ENCODE measurements at places on chromosomes 4 and X.

DNA sequence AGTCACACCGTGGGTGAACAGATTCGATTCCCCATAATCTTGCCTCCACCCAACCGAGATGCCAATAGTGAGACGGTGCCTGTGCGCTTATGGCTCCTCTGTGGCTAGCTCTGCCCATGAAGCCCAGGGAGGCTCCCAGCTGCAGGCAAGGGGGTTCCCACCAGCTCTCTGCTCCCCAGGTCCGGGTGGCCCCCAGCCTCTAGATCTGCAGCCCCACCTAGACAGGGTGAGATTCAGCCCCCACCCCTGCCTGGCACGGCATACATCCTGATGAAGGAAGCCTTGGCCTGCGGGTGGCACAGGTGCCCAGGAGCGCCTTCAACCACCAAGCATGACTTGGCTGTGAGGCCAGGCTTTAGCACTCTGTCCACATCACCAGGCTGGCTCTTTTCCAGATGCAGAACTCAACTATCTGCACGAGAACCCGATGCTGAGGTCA lies 40.6 kb downstream of the WDR1 start:
- H3K4me1 ChIP-seq = peaks cover 9% of the 10 kb centered on the region
- peaks cover 12% of the 10 kb centered on the region for H3K36me3 ChIP-seq
- no peaks in the 10 kb centered on the region for H3K27me3 ChIP-seq
- H3K4me3 ChIP-seq = no peak overlapping the region
- H3K27ac ChIP-seq = peak overlapping the region; percentile 43
- DNase-seq = no peak

DNA sequence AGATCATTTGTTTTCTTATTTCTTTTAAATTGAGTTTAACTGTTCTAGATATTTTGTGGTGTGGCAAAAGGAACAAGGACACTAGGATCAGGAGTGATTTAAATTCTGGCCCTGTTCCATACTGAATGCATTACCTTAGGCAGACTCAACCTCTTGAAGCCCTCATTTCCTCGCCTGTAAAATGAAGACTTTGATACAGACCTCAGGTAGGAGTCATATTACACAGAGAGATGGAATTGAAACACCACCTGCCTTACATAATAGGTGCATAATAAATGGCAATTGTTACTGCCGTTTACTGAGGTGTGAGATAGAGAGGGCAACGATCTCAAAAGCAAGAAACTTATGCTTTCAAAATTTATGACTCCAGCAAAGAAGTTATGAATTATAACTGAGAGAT lies 28.2 kb upstream of the RASSF6 start:
- H3K4me1 ChIP-seq = no peaks in the 10 kb centered on the region
- H3K27ac ChIP-seq = no peak overlapping the region
- H3K36me3 ChIP-seq = no peaks in the 10 kb centered on the region
- DNase-seq = no peak
- H3K27me3 ChIP-seq = peaks cover 15% of the 10 kb centered on the region

DNA sequence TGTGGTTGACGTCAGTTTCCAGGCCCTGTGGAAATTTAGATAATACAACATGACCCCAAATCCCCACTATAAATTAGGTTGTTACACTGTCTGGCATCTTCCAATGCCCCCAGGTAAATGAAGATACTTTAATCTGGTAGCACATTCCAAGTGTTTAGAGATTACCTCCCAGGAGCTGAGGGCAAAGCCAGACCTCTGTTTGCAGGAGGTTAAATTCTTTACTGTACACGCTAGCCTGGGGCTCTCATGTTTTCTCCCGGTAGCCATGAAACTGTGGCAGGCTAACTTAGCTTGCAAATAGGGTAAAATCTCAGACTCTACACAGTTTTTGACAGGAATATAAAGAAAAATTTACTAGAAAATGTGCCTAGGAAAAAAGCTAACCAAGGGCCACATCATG lies 450.0 kb downstream of the PDGFC start:
- no peaks in the 10 kb centered on the region for H3K27me3 ChIP-seq
- no peak overlapping the region for H3K4me3 ChIP-seq

- no peak overlapping the region for H3K27ac ChIP-seq
- no peak for DNase-seq
- no peaks in the 10 kb centered on the region for H3K36me3 ChIP-seq
- H3K4me3 ChIP-seq = peak overlapping the region; percentile 91
These were observed 19.7 kb downstream of the TRIM2 start for GRCh38 chr4:153223930-153224329.

DNA sequence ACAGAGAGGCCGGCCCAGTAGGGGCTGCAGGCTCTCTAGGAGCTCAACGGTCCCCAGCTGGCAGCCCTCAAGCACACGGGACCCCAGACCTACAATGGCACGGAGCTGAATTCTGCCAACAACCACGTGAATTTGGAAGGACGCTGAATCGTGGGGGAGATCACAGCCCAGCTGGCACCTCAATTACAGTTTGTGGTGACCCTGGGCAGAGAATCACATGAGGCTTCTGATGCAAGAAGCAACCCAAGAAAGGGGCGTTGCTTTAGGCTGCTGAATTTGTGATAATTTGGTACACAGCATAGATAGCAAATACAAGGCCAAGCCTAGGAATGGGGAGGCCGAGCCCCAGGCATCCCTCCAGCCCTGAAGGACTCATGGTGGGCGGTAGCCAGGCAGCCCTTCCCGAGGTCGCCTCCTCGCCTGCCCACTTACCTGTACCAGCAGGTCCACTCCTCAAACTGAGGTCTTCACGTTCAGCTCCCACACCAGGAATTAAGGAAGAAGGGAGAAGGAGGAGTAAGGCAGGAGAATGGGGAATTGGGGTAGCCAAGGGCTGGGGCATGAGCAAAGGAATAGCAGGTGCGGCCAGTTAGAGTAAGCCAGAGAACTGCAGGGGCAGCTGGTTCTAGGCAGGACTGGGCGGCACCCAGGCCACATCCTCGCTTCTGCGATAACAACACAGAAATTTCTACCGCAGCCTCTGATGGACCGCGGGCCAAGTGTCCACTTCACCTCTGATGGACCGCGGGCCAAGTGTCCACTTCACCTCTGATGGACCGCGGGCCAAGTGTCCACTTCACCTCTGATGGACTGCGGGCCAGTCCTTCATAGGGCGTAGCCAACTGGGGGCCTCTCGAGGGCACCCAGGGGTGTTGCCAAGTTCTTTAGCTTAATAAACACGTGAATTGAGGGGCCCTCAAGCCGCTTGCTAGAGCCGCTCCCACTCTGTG lies 23.4 kb upstream of the HTRA3 start:
- no peak for DNase-seq
- H3K4me3 ChIP-seq = no peak overlapping the region
- H3K27me3 ChIP-seq = no peaks in the 10 kb centered on the region
- no peak overlapping the region for H3K27ac ChIP-seq

DNA sequence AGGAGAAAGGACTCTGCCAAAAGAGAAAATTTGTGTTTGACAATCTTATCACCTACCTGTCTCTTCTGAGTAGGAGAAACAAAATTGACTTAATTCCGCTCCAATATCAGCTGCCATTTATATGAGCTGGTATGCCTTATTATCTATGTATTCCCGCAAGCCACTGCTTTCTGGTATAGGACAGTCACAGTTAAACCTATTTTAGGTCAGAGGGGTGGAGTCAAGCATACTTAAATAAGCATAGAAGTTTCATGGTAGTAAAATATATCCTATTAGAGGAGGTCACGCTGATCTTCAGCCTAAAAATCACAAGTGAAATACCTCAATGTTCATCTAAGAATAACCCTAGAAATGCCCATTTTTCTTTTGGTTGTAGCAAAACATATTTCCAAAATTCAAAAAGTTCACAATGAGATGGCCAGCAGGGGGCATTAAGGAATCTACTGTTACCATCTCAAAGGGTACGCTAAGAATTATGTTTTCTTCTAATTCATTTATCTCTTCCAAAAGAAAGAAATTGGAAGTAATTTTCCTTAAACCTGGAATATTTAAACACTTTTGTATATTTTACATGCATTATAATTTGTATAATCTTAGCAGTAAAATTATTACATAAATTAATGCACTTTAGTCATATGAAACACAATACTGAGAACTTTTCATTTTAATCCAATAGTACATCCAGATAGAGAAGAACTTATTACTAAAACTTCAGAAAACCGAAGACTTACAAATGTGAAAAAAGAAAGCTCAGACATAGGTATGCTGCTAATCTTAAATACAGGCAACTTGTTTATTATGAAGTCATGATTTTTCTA lies 10.5 kb downstream of the PPAT start:
- H3K27me3 ChIP-seq = no peaks in the 10 kb centered on the region
- no peak overlapping the region for H3K4me3 ChIP-seq
- H3K27ac ChIP-seq = no peak overlapping the region
- peaks cover 6% of the 10 kb centered on the region for H3K4me1 ChIP-seq
- peak; percentile 65 for DNase-seq

DNA sequence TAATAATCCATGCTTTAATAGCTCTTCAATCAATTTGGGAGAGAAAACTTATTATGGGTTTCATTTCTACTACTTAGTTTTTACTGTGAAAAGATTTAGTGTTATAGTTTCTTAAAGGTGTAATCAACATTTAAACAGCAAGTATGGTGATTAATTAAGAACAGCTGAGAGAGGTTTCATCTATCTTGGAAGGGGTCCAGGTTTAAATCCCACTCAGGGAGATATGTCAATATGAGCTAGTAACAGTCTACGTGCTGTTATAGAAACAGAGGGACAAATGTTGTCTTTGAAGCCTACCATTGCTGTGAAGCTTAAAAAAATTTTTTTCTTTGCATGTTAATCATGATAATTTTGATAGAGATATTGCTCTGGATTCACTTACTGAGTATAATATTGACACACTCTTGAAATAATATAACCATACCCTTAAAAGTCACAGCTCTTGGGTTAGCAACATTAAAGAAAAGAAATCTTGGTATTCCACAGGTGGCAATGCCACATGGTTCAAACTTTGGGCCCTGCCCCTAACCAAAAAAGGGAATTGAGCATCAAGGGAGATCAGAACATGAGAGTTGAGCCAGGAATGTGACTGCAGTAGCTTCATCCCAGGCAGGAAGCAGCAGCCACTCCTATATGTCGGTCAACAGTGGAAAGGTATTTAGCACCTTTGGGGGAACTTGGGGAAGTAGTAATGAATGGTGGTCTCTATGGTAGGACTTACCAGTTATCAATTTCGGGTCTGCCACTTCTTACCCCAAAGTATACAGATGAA lies 107.8 kb downstream of the ANK2 start:
- H3K4me1 ChIP-seq = no peaks in the 10 kb centered on the region
- no peaks in the 10 kb centered on the region for H3K36me3 ChIP-seq
- DNase-seq = no peak
- H3K27me3 ChIP-seq = no peaks in the 10 kb centered on the region
- no peak overlapping the region for H3K27ac ChIP-seq

GRCh38 chr4:80156410-80156809 lies 40.9 kb upstream of the PRDM8 start:
- no peaks in the 10 kb centered on the region for H3K4me1 ChIP-seq
- H3K4me3 ChIP-seq = no peak overlapping the region
- no peak overlapping the region for H3K27ac ChIP-seq
- H3K36me3 ChIP-seq = no peaks in the 10 kb centered on the region

DNA sequence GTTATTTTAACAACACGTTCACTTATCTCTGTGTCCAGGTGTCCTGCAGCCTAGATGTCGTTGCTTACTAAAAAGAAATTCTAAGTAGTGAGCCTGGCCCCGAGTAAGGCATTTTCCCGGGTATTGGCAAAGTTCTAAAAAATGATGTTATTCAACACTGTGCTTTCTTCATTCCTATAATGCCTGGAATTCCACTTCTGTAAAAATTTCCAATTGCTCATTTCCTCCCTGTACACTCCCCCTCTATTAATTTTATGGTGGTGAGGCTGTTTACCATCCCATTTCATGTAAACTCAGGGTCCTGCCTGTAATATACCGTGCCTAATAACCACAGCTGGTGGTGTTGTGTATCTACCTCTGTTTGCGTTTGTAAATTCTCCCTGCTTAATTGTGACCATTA lies 14.2 kb downstream of the BST1 start:
- H3K4me3 ChIP-seq = no peak overlapping the region
- no peaks in the 10 kb centered on the region for H3K27me3 ChIP-seq
- no peak overlapping the region for H3K27ac ChIP-seq
- DNase-seq = no peak
- no peaks in the 10 kb centered on the region for H3K4me1 ChIP-seq
- H3K36me3 ChIP-seq = no peaks in the 10 kb centered on the region

GRCh38 chr4:55682295-55682694 lies 46.2 kb upstream of the NMU start:
- H3K27me3 ChIP-seq = no peaks in the 10 kb centered on the region
- no peaks in the 10 kb centered on the region for H3K4me1 ChIP-seq
- H3K27ac ChIP-seq = no peak overlapping the region

DNA sequence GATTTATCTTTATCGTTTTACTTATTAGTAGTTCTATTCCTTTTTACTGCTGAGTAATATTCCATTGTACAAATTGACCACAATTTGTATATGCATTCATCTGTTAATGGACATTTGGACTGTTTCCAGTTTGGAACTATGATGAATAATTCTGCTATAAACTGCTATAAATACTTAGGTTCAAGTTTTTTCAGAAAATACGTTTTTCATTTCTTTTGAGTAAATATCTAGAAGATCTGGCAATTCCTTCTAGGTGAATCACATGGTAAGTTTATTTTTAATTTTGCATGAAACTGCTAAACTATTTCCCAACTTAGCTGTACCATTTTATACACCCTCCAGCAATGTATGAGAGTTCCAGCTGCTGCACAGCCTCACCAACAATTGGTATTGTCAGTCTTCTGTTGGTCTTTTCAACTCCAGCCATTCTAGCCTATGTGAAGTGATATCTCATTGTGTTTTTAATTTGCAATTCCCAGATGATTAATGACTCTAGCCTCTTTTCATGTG lies 22.2 kb downstream of the LIN54 start:
- peaks cover 21% of the 10 kb centered on the region for H3K36me3 ChIP-seq
- H3K27me3 ChIP-seq = no peaks in the 10 kb centered on the region
- DNase-seq = no peak
- H3K4me3 ChIP-seq = no peak overlapping the region
- H3K4me1 ChIP-seq = peaks cover 14% of the 10 kb centered on the region

- no peak for DNase-seq
- no peaks in the 10 kb centered on the region for H3K27me3 ChIP-seq
- peaks cover 47% of the 10 kb centered on the region for H3K4me1 ChIP-seq
- H3K27ac ChIP-seq = peak overlapping the region; percentile 49
- no peaks in the 10 kb centered on the region for H3K36me3 ChIP-seq
- no peak overlapping the region for H3K4me3 ChIP-seq
These were observed 58.0 kb upstream of the KLF3 start for GRCh38 chr4:38605753-38606586.

- H3K27me3 ChIP-seq = no peaks in the 10 kb centered on the region
- peaks cover 5% of the 10 kb centered on the region for H3K36me3 ChIP-seq
- no peak for DNase-seq
- no peak overlapping the region for H3K4me3 ChIP-seq
- no peak overlapping the region for H3K27ac ChIP-seq
These were observed 387.5 kb upstream of the PPP1R2C start for GRCh38 chrX:43165343-43165920.

- H3K4me1 ChIP-seq = no peaks in the 10 kb centered on the region
- H3K27me3 ChIP-seq = no peaks in the 10 kb centered on the region
- H3K36me3 ChIP-seq = no peaks in the 10 kb centered on the region
- no peak overlapping the region for H3K27ac ChIP-seq
These were observed 12.4 kb downstream of the LIMCH1 start for GRCh38 chr4:41550308-41550707.

DNA sequence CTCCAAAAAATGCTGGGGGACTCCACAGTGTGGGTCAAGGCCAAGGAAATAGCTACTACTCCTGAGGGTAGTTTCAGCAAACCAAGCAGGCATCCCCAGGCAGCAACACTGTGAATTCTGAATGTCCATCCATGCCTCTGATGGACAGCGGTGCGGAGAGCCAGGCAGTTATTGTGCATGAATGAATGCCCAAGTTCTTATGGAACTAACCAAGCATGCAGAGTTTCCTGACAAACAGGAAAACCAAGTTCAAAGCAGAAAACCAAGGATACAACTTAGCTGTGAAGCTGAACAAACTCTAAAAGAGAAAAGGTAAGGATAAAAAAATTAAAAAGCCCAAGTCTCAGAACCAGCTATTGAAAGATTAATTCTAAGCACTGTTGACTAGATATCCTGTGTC lies 642.6 kb upstream of the HS3ST1 start:
- H3K27ac ChIP-seq = no peak overlapping the region
- H3K27me3 ChIP-seq = no peaks in the 10 kb centered on the region
- H3K4me3 ChIP-seq = no peak overlapping the region
- H3K4me1 ChIP-seq = no peaks in the 10 kb centered on the region

All from naive thymus-derived CD8-positive, alpha-beta T cell (primary cell).